ENCODE measurements at places on chromosomes 4 and X.
A peak's percentile ranks its signal among the peaks of the same experiment; 100 is the strongest.

DNA sequence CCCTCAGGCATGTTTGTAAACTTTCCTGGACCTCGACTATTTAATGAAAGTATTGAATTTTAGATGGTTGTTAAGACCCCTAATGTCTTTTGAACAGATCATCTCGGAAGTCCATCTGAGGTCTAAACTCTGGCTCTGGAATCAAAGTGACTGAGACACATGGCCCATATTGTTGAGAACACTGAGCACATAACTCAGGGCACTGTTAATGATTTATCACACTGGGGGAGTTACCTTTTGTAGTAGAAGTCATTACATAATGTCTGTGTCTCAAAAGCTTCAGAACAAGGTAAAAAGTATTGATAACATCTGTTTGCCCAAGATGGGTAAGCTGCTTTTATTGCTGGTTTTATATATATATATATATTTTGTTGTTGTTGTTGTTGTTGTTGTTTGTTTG lies 103.4 kb upstream of the HS3ST1 start:
- DNase-seq: no peak

DNA sequence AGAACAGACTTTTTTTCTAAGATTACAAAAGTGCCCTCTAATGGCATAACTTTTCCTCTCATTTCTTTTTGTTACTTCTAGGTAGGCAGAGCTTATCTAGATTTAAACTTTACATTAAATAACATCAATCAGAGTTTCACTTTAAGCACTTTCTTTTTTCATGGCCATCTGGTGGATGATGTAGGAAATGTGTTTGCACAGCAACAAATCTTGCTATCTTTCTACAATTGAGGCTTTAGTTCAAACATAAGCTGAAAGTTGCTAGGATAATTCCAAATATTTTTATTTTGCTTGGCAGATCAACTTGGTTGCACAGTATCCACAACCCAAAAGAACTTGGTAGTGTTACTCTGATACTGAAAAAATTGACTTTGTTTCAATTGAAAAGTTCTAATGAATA lies 22.0 kb downstream of the NDNF start:
- peak; percentile 15 for DNase-seq

DNA sequence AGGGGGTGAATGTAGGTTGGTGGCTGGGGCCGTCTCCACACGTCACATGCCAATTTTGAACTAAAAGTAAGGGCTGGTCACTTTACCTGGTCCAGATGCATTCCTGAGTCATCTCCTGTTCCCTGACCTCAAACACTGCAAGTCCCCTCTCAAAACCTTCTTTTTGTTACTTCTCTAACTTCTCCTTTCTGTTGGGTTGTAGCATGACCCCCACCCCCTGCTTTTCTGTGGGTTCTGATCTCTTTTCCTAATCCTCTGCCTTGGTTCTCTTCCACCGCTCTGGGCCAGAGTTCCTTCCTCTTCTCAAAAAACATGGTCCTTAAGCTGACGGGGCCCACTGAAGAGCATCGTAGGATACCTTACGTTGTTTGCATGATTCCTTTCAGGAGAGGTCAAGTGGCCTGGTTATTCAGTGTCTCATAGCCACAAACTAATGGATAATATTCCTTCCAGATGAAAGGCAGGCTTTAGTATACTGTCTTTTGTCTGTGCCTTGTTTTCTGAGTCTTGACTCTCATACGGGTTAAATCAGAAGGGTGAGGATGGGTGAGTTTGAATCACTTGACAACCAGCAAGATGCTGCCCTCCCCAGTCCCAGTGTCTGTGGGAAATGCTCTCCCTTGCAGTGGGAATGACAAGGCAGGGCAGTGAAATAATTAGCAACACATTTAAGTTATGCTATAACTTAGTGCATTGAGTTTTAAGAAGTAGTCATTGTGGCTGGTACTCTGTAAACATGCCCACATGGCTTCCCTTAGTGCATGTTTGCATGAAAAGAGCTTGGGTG lies 15.1 kb downstream of the SMS start:
- DNase-seq: no peak

- DNase-seq: peak; percentile 76
Measured at GRCh38 chr4:113784497-113785250, 23.1 kb upstream of the CAMK2D start.

DNA sequence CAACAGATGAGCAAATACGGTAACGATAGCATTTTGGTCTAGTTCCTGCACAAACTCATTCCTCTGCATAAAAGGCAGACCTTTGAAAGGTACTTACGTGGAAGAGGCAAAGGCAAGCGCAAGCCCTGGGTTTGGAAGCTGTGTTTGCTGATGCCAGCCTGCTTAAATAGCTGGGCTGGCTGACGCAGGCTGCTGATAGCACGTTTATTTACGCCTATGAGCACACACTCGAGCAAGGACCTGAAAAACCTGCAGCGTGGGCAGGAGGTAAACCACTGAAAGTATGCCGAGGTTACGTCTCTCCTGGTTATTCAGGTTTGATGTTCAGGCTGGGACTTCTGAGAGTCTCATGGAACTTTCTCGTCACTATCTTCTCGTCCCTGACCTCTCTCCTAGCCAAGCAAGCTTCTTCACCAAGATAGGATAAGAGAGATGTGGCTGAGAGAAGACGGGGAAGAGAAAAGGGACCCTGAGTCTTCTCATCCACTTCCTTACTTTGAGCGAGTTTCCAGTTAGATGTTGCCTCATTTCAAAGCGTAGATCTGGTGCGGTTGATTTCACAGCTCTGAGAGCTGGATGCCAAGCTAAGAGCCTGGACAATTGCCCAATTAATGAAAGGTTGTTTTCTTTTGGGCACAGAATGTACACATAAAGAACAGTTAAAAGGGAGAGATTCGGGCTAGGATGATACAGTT lies at the start of gene HOPX:
Gene HOPX, minus strand, starts transcription at position 139 of the 695 bp plus-strand sequence. CDS start 23,480 bp downstream, outside the sequence.
- no peak for DNase-seq

GRCh38 chr4:72390409-72390808 lies 178.6 kb downstream of the ADAMTS3 start:
- peak; percentile 28 for DNase-seq

- DNase-seq: no peak
Measured at GRCh38 chr4:146023334-146023967, 84.8 kb upstream of the ZNF827 start.

Measured in GM03348 (cell line).